ENCODE measurements at places on chromosomes 1 and 21.
A peak's percentile ranks its signal among the peaks of the same experiment; 100 is the strongest.

GRCh38 chr1:10860682-10861081 is 64.2 kb upstream of the CASZ1 start:
- DNase-seq: no peak

DNA sequence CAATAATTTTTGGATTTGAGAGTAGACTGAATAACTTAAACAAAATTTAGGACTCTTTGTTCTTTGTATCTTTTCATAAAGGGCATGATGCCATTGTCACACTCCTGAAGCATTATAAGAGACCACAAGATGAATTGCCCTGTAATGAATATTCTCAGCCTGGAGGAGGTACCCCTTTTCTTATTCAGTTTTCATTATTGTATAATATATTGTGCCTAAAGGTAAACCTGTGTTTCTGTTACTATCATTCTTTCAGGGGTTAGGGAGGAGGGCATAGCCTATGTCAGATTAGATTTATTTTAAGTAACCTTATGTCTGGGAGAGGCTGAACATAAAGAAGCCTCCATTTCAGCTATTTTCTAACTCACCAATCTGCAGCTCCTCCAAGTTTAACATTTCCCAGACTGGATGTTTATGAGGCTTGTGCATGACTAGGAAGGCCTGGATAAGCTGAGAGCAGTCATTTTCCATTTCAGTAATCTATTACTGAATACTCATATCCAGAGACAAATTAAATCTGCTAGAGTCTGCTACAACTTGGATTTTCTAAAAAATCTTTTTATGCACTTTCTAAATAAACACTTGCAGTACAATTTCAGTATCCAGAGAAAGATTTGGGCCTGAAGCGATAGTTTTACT is 132.1 kb downstream of the TNNI3K start:
- DNase-seq: no peak

DNA sequence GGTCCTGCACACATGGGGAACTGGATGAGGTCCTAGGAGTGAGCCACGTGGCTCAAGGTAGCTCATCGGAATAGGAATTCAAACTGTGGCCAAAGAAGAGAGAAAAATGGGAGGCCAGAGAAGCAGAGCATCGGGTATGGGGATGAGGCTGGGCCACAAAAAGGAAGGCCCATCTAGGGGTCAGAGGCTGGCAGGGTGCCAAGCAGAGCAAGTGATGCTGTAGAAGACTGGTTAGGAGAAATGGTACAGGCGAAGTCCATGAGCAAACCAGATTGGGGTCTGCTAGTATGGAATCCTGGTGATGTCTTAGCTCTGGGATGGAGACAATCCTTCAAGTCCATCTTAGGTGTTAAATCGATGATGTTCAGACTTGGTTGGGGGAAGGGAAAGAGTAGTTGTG is 68.0 kb downstream of the TEX35 start:
- DNase-seq: no peak

GRCh38 chr1:196152975-196153374 is 455.3 kb downstream of the KCNT2 start:
- no peak for DNase-seq

DNA sequence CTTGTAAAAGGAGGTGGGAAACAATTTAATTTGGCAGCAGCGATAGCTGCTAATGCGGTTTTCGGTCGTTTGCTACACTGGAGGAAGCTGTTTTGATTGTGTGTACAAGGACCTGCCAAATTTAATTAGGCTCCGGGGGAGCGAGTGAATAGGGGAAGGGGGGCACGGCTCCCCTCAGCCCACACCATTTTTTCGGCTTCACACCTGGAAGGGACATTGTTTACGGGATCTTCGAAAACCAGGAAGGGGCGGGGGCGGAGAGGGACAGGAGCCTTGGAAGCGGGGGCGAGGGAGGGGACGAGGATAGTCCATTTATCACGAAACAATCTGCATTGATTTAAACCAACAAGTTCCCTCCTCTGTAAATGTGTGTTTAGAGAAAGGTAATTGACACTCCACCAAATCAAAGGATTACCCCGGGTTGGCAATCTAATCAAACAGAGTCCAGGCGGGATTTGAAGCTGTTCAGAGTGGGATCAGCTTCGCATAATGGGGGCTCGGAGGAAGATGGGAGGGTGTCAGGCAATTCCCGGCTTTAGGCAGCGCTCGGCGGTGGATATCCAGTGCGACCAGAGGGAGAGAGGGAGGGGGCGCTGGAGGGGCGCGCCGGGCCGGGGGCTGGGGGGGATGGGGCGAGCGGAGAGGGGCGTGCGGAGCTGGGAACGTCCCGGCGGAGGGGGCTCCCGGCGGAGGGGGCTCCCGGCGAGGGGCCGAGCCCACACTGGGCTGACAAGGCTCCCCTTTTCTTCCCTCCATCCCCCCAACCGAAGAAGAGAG is 9.8 kb downstream of the PAX7 start:
- no peak for DNase-seq

- no peak for DNase-seq
Measured at GRCh38 chr1:231232870-231233734, 7.9 kb upstream of the GNPAT start.

DNA sequence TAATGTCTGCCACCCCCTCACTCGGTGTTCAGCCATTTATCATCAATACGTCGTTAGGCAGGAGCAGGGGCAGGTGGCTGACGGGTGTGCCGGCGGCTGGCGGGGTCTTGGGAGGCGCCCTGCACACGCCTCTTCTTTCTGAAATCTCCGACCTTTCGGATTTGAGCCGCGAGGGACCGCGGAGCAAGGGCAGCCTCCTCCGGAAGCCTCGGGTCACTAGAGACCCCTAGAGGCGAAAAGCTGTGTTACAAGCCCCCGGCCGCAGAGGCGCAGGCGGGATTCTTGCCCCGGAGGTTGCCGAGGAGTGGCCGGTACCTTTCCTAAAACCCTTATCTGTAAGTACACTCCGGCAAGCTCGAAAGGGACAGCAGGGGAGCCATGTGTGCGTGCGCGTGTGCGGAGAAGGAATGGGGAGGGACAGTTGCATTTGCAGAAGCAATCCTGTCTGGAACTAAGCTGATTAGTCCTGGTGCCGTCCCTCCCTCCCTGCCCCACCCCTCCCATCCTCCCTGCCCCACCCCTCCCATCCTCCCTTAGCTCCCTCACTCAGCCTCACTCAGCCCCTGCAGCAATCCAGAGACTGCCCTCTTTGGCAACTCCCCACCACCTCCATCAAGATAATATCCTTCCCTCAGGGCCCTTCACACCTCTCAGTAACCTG is 11.0 kb downstream of the BRINP2 start:
- peak; percentile 47 for DNase-seq

DNA sequence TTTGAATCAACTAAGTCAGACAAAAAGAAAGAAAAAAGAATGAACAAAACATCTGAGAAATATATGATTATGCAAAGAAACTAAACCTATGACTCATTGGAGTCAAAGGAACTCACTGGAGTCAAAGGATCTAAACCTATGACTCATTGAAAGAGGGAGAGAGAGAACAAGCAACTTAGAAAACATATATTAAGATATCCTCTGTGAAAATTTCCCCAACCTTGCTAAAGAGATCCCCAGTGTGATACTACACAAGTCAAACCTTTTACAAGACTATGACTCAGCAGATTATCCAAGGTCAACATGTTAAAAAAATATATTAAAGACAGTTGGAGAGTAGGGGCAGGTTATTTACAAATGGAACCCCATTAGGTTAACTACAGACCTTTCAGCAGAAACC is 1538.3 kb downstream of the NCAM2 start:
- DNase-seq: no peak

DNA sequence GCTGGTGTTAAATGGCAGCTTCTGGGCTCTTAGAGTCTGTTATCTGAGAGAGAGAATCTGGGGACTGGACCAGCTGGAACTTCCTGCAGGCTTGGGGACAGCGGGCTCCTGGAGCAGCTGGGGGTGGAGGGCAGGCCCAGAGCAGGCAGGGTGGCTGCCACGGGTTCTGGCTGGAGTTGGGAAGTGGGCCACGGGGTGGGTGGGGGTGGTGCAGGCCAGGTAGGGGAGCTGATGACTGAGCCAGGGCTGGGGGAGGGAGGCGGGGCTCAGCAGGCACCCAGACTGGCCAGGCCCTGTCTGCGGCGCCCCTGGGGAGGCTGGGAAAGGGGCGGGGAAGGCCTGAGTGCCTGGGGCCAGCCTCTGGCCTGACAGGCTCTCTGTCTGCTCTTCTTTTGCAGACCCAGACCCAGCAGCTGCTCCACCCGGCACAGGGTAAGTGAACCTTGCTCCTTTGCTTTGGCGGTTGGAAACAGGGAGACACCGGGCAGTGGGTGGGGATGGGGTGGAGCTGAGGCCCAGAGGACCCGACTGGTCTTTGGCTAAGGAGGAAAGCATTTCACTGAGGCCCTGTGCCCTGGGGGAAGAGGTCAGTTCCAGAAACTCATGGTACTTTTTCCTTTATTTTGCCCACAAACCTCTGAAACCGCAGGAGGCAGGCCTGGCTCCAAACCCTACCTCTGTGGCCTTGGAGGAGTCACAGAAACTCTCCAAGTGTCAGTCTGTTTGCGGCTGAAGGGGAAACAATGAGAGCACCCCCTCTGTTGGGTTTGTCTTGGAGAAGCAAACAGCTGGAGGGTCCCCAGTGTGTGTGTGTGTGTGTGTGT is 48.8 kb downstream of the ARHGEF10L start:
- peak; percentile 80 for DNase-seq

DNA sequence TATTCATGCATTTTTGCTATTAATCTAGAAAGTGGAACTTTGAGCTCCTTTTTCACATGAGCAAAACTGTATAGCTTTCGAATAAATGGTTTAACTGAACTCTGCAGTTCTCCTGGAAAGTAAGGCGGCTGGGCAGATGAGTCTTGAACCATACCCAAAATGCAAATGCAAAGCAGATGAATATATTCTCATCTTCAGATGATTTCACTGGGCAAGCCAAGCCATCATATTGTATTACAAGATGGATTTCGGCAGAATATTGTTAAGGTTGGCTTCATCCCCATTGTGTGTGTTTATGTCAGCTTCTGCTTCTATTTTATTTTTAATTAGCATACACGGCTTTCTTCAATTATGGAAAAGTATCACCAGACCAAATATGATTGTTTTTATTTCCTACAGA is 209.6 kb downstream of the GREM2 start:
- DNase-seq: no peak

GRCh38 chr1:100342348-100342747 is 10.0 kb upstream of the CDC14A start:
- no peak for DNase-seq

DNA sequence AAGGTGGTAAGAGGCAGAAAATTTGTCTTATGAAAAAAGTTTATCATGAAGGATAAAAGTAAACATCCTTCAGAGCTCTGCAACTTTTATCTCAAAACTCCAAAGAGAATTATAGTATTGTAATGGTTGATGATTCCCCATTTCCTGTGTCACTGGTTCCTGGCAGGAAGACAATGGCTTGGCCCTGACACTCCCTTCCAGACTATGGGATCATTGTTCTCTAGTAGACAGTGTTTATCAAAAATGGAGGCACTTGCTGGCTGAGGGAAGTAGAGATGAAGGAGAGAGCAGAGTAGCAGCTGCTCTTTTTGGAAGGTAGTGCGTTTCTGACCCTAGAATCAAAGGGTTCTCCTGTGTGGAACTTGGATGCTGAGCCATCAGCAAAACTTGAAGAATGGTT is 145.9 kb upstream of the ATP1B1 start:
- DNase-seq: no peak

GRCh38 chr1:25985171-25985570 is 12.7 kb downstream of the PAFAH2 start:
- no peak for DNase-seq

GRCh38 chr1:203122159-203122558 is 5.4 kb upstream of the ADORA1 start:
- no peak for DNase-seq
